ENCODE measurements at places on chromosomes 1 and 21.
A peak's percentile ranks its signal among the peaks of the same experiment; 100 is the strongest.

DNA sequence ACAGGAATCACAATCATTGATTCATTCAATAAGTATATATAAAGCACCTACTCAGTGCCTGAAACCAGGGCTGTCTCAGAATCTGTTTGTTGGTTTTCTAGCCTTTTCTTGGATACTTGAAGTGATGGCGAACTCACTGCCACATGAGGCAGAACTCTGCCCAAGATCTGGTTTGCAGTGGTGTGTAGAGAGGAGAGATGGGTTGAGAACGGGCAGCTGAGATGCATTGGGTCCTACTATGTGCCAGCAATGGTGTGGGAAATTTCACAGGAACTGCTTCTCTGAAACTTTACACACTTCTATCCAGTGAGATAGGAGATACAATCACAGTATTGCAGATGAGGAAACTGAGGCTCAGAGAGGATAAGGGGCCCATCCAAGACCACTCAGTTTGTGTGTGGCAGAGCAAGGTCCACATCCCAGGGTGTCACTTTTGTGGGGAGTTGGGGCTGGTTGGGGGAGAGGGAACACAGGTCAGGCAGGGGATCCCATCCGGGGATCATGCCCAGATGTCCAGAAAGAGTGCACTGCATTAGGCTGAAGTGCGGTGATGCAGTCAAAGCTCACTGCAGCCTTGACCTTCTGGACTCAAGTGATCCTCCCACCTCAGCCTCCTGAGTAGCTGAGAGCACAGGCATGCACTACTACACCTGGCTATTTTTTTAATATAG, 83.7 kb upstream of the IFFO2 start:
- no peak for DNase-seq

GRCh38 chr1:162087574-162087973, 18.1 kb downstream of the NOS1AP start:
- no peak for DNase-seq

- no peak for DNase-seq
These were observed 414.0 kb upstream of the KAZN start for GRCh38 chr1:14184454-14184853.

- no peak for DNase-seq
These were observed 98.4 kb upstream of the BMP8A start for GRCh38 chr1:39392851-39393573.

- no peak for DNase-seq
These were observed 133.8 kb upstream of the F3 start for GRCh38 chr1:94675373-94675772.

GRCh38 chr1:147243228-147243685, 773 bp downstream of the CHD1L start:
- DNase-seq: peak; percentile 11

DNA sequence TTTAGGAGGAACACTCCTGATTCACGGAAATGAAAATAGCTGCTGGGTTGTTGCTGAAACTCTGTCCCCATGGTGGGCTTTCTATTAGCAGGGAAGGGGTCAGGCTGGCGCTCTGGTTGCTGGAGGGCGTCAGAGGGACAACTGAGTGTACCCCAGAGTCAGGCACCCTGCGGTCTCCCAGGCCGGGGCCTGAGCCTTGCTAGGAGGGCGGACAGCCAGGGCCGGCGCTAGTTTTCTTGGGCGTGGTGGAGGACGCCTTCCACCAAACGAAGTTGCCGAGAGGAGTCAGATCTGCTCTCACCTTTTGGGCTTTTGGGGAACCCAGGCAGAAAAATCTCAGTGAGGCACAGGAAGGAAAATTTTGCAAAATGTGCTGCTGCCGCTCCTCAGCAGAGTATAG, 54.8 kb downstream of the NGF start:
- DNase-seq: no peak

DNA sequence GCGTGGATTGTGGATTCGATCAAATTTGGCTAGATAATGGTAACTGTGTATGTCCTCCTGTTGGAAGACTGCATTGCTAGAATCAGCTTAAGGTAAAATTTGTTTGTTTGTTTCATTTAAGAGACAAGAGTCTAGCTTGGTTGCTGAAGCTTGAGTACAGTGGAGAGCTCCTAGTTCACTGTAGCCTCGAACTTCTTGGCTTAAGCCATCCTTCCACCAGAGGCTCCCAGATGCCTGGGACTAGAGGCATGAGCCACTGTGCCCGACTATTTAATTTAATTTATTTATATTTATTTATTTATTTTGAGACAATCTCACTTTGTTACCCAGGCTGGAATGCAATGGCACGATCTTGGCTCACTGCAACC, 1.5 kb downstream of the PHACTR4 start:
- DNase-seq: no peak

DNA sequence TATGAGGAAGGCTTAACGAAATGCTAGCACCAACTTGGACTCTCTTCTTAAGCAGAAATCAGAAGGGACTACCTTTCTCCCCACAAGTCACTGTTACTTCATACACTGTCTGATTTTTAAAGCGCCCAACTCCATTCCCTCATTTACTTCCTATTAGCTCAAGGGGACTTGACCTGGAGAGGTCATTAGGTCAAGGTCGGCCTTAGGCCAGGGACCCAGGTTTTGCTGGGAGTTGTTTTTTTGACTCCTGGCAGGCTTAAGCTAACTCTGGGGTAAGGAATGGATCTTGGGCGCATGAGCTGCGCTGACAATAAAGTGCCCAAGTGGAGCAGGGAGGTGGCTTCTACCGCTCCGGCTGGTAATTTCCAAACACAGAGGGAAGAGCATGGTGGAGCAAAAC, 16.8 kb downstream of the ADAR start:
- no peak for DNase-seq

DNA sequence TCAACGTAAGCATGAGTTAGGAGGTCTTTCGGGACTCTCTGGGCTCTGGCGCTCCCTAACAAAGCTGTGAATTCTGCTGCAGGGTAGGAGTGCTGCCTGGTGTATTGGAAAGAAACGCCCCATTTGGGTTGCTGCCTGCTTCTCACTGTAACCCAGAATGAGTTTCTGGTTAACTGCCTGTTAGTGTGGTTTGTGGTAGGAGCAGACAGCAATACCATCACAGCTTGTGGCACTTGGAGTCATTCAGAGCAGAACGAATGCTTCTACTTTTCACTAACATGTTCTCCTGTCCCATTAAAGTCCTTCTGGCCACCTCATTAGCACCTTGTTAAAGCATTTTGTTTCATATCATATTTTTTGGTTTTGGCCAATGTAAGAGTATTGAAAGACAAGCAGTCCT, 18.1 kb downstream of the MAP3K7CL start:
- no peak for DNase-seq

GRCh38 chr1:203273206-203273868, 32.0 kb upstream of the BTG2 start:
- DNase-seq: peak; percentile 95

GRCh38 chr21:34927992-34928391, 121.1 kb downstream of the RUNX1 start:
- DNase-seq: no peak

DNA sequence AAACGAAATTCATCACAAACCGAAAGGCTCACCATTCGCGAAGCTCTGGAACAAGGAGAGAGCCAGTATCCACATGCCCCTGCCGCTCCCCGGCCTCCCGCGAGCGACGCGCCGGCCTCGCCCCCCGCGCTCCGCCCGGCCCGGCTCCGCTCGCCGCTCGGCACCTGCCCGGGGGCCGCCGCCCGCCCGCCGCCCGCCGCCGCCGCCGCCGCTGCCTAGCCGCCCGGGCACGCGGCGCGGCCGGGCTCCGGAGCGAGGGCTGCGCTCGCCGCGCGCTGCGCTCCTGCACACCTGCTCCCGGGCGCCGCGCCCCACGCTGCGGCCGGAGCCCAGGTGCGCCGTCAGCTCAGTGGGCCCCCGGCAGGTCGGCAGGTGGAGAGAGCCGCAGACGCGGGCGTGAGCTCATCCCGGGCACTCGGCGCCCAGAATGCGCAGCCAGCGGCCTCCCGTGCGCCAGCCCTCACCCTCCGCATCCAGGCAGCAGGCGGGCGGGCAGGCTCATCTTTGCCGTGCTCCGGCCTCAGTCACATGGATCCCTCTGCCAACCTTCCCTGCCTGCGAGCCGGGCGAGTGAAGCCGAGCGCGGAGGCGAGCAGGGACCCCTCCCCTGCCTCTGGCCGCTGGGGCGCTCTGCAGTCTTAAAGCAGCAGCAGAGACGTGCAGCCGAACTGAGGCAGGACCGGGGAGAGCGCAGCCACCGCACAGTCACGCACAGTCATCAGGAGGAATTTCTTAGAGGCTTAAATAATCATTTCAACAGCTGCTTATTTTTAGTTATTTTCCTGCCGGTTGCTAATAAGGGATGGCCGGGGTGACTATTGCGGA, at the start of gene DSCAM:
TSS of gene DSCAM (minus strand) at position 572 of the 825 bp plus-strand sequence. CDS start at position 75, 497 bp downstream.
- no peak for DNase-seq

GRCh38 chr1:166874464-166874863, 1.6 kb downstream of the TADA1 start:
- no peak for DNase-seq

DNA sequence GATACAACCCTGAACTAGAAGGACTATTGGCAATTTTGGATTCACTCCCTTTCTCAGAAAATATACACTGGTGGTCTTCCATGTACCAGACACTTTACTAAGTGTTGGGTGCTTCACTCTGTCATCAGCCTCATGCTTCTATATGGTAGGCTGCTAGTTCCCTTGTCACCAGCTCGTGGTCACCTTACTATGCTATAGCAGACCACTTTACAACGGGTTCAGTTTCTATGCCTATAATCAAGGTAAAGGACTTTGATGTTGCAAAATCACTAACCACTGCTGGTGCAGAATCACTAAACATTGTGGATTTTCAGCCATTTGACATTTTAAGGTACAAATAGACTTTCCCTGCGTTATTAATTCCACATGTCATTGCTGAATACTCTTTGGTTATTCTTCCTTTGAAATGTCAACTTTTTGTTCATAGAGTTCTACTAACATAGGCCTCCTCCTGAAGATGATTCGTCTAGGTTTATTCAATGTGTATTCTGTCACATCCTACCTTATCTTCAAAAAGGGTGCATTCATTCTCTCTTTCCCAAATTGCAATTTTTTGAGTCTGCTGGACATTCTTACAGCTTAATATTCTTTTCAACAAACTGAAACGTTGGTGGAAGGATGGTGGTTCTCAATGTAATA, 78.3 kb downstream of the LRRC8C start:
- DNase-seq: no peak

DNA sequence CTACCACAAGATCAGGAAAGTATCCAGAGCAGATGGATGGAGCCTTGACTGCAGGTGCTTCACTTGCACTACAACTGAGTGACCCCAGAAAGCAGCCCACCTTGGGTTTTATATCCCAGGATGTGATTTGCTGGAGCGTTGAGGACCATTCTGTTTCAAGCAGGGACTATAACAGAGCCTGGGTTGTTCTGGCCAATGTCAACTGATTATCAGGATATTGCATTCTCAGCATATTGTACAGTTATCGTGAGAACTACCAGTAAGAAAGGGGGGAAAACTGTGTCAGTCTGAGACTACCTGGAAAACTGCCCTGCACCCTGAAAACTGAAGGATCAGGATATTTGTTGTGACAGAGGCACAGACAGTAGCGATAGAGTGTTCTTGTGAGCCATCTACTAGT, 8.0 kb downstream of the ZNF669 start:
- DNase-seq: no peak

DNA sequence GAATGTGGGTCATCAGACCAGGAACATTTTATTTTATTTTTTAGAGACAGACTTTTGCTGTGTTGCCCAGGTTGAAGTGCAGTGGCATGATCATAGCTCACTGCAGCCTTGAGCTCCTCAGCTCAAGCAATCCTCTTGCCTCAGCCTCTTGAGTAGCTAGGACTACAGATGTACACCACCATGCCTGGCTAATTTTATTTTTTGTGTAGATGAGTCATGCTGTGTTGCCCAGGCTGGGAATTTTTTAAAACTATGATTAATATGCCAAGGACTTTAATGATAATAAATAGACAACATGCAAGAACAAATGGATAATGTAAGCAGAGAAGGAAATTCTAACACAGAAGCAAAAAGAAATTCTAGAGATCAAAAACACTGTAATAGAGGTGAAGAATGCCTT, 142.4 kb downstream of the AK5 start:
- no peak for DNase-seq

DNA sequence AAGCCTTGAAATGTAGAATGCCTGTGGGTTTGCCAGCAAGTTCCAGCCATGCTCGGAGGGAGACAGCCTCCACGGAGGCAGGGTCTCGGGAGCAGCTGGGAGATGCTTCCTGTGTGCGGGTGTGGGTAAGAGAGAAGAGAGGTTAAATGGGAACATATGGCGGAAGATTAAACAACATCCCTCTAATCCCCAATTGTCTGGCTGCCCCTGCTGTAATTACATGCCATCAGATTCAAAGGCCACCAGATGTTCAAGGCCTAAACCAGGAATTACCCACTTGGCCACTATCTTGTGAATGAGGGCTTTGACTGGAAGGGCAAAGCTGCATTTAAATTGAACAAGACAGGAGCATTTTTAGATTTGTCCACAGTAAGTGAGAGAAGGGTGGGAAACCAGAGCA, 81.4 kb upstream of the BACE2 start:
- no peak for DNase-seq

- DNase-seq: no peak
These were observed 19.8 kb downstream of the ZBTB17 start for GRCh38 chr1:15956150-15956549.

- no peak for DNase-seq
These were observed 64.9 kb downstream of the ACOT7 start for GRCh38 chr1:6328696-6329095.

DNA sequence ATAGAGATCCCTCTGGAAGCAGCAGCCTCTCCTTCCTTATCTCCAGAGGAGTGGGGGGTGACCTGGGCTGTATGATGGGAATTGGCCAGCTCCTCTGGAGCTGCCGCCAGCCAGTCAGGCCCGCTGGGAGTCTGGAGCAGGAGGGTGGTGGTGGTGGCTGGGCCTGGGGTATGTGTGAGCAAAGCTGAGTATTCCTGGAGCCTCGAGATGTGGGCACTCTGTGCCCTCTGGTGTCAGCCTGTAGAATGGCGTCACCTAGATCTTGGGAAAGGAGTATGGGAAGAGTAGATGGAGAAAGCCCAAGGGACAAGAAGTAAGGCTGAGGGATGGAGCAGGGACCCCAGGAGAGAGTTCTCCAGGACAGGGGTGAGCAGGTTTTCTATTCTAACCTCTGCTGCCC, 16.0 kb downstream of the VANGL2 start:
- no peak for DNase-seq

GRCh38 chr1:44798481-44799365, 1.5 kb upstream of the PLK3 start:
- no peak for DNase-seq

- no peak for DNase-seq
These were observed 44.7 kb downstream of the EIF2B3 start for GRCh38 chr1:44941424-44942324.

- DNase-seq: no peak
These were observed 46.7 kb downstream of the SMYD3 start for GRCh38 chr1:246460406-246460805.

DNA sequence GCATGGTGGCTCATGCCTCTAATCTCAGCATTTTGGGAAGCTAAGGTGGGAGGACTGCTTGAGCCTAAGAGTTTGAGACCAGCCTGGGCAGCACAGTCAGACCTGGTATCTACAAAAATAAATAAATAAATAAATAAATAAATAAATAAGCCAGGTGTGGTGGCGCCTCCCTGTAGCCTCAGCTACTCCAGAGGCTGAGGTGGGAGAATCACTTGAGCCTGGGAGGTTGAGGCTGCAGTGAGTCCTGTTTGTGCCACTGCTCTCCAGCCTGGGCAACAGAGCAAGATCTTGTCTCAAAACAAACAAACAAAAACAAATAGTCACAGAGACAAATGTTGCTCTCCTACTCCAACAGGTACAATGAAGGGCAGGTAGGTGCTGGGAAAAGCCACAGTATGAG, 242.4 kb upstream of the POU3F1 start:
- DNase-seq: no peak
